GM18507 (cell line): ENCODE measurements at places on chromosomes 3 and 15.

DNA sequence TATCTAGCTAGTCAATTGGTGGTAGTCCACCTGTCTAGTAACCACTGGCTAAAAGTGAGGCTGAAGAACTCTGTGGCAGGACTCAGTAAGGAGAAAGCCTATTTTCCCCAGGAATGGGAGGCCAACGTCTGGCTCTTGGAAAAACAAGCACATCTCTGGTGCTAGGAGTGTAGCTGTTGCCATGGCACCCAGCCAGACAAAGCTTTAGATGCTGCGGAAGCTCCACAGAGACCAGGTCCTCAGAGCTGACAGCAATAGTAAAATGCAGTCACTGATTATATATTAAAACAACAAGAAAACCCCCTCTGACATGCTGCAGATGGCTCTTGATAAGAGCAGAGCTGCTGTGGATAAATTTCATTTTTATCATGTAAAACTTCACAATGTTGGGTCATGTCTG lies 124.9 kb upstream of the STRIT1 start:
- DNase-seq, result no peak

DNA sequence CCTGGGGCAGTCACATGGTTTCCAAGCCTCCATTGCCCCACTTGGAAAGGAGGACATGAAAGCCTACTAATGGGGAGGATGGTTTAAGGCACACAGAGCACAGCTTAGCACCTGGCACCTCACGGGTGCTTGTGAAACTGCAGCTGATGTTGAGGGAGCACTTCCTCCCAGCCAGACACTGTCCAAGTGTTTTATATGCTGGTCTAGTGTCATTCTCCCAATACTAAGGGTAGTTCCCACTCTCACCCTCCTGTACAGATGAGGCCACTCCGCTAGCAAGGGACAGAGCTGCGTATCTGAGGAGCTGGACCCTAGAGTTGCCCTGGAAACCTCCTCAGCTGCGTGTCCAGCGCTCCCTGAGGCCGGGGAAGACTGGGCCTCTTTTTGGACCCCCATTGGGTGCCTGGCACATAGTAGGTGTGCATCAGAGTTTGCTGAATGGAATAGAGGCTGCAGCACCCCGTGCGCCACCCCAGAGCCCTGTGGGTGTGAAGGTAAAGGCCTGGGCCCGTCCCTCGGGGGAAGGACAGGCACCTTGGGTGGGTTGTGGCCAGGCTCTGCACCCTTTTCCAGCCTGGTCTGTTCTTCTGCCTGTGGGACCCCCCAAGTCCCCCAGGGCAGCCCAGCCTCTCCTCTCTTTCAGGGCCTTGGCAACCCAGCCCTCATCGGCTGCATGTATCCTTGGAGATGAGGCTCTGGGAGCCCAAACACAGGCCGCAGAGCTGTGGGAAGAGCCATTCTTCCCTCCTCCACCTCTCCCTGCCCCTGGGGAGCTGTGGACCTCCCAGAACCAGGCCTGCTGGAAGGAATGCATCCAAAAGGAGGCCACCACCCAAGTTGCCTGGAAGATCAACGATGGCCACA lies 31.3 kb downstream of the DNASE1L3 start:
- no peak for DNase-seq

DNA sequence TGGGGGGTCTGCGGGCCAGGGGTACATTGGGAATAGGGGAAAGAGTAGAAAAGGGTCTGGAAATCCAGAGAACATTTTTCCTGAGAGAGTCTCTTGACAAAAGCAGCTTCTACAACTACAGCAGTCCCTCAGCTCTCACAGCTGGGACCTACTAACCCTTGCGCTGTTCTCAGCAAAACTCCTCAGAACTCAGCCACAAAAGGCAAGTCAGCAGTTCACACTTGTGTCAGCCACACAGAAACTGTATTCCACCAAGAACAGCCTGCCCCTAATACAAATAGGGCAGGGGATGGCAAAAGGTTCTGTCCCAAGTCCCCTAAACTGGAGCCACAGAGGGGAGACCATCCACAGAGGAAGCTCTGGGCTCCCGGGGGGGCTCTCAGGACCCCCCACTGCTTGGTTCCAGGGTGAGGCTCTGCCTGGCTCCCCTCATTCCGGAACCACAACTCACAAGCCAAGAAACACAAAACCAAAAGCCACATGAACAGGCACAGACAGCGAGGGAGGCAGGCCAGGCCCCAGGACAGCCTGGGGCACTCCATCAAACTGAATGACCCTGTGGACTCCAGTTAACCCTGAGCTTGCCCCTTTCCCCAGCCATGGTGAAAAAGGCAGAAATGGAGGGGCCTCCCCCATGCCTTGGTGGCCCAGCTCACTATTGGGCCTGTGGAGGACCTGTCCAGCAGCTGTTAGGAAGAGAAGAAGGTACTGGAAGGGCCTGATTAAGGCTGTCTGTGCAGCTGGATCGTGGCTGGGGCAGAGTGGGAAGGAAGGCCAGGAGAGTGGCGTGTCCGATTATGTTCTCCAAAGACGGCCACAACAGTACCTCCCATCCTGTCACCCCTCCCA lies 162.0 kb downstream of the CHSY1 start:
- DNase-seq, result no peak

DNA sequence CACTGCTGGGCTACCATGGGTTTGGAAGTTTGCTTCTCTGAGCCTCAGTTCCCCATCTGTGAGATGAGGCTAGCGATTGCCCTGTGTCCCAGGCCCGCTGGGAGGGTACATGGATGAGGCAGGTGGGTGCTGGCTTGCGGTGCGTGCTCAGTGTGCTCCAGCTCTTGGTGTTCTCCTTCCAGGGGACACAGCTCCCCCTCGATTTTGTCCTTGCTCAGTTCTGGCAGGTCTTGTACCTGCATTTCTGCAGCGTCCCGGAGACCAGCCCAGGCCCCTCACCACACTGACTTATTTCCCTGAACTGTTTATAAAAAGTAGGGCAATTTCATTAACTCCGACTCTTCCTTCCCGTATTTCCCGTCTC lies 95.4 kb downstream of the TBC1D2B start:
- DNase-seq, result no peak

DNA sequence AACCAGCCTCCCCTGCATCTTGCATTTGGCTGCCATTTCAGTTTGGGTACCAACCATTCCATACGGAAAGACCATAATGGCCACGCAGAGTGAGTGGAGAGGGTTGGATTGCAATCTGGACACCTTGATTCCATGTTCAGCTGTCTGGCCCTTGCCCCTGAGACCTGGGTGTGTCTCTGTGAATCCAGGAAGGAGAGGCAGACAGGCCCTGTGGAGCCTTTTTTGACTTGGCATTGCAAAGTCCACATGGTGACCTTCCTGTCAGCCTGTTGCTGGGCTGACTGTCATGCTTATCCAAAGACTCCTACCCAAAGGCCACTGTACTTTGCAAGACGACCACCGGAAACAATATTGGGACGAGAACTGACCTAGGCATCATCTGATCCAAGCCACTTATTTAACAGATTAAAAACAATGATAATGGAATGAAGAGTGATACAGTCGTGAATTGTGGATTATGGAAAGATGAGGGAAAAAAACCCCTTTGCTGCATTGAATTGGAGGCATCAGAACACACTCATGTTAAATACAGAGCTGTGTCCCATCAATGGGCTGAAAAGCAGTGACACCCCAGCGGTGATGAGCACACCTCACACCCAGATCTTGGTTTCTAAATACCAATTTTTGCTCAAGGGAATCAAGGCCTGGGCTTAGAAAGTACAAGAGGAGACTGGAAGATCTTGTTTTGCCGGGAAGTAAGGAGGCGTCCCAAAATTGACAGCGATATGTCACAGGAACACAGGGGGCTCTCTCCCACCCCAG lies 86.0 kb downstream of the LRRK1 start:
- DNase-seq, result no peak

DNA sequence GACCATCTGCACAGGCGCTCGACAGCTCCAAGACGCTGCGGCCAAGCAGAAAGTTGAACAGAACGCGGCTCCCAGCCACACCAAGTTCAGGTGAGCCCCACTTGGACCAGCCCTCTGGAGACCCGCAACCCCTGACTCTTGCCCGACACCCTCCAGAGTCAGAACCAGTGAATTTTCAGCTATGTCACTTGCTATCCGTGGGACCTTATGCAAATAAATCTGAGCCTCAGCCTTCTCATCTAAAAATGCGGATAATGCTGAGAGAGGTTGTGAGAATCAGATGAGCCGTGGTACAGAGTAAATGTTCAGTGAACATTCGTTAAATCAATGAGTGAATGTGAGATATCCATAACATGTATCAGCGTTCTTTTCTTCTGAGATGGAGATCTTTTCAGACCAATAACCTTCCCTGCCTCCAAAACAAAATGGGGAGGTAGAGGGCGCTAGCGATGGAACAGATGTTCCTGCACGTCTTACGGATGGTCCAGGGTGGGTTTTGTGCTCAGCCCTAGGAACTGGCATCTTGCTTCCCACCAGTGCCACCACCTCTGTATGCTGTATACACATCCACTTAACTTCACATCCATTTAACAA lies 524 bp downstream of the MRPS11 start:
- DNase-seq, result no peak

DNA sequence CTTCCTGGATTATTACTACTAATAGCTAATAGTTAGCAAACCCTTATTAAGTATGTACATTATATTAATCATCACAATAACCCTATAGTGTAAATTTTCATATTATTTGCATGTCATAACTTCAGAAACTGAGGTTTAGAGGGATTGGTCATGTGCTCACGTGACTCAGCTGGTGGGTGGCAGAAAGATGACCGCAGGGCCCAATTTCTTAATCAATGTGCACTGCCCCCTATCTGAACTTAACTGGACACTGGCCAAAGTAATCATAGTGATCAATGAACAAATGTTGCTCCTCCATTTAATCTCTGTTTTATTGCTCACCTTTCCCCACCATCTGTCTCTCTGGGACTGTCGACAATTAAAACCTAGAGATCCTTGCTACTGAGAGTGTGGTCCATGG lies 52.2 kb downstream of the PLD1 start:
- no peak for DNase-seq

- no peak for DNase-seq
Observed at GRCh38 chr15:41060505-41060904, 55.6 kb downstream of the INO80 start.

DNA sequence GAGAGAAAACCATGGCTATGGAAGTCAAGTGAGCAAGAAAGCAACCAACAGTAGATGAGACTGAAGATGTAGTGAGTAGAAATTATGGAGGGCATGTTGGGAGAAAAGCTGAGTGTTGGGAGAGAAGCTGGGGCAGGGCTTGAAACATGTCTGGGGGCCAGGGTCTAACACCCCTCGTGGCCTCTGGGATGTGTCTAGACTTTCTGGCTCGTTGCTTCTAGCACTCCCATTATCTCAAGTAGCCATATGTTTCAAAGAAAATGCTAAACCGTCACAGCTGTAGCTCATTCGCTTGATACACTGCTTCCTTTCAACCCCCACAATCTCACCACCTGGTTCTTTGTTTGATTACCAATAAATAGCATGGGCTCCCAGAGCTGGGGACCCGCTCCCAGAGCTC lies 83.8 kb upstream of the BCHE start:
- DNase-seq, result no peak

- DNase-seq, result no peak
Observed at GRCh38 chr3:87410110-87410509, 133.7 kb upstream of the POU1F1 start.

DNA sequence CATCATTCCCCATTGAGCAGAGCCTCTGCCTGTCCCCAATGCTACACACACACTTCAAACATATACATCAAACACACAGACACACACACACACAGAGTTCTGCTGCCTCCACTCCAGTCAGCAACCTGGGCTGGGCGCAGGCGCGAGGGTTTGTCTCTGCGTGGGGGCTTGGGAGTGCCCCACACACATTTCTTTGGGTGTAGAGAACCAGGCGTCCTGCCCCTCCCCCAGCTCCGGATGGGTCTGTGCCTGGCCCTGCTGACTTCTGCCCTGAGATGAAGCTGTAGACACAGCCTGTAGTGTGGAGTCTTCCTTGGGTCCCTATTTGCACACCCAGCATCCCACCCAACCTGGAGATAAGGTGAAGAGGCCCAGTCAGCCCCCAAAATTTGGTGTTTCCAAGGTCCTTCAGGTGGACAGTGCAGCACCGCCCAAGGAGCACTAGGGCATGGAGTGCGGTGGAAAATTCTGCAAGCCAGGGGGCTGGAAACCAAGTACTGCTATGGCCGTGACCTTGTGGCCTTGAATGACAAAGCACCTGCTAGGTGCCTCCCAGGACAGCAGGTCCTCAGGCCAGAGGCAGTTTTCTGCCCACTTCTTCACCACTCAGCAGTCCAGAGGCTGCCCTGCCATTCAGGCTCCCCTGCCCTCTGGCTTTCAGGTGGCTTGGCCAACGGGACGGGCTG lies 26.8 kb downstream of the FBXW12 start:
- no peak for DNase-seq

GRCh38 chr3:164897342-164897741 lies 181.0 kb downstream of the SI start:
- no peak for DNase-seq

- DNase-seq, result no peak
Observed at GRCh38 chr3:114645392-114645791, 351.6 kb downstream of the TIGIT start.

DNA sequence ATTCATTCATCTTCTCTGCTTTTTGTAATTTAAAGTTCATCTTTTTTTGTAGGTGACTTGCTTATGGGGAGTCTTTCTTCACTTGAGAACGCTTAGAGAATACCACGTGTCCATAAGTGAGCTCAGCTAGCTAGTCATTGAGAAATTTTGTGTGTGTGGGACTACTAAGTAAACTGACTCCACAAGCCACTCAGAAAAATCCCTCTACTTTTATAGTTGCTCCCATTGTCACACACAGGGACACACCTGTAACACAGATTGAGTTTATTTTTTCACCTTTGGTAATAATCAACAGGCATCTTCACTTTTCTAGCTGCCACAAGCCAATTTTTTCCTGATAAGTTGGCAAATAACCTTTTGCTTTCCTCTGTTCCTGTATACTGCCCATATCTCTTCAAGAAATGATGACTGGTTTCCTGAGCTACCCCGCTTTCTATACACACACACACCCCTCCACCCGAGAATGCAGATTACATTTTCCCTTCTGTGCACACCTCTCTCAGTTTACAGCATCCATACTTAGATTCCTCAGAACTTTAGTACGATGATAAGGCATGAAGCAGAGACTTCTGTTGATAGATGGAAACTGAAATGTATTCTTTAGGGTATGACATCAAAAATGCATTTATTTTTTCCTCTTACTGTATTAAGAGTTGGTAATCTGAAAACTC lies 4.6 kb downstream of the TSC22D2 start:
- no peak for DNase-seq

DNA sequence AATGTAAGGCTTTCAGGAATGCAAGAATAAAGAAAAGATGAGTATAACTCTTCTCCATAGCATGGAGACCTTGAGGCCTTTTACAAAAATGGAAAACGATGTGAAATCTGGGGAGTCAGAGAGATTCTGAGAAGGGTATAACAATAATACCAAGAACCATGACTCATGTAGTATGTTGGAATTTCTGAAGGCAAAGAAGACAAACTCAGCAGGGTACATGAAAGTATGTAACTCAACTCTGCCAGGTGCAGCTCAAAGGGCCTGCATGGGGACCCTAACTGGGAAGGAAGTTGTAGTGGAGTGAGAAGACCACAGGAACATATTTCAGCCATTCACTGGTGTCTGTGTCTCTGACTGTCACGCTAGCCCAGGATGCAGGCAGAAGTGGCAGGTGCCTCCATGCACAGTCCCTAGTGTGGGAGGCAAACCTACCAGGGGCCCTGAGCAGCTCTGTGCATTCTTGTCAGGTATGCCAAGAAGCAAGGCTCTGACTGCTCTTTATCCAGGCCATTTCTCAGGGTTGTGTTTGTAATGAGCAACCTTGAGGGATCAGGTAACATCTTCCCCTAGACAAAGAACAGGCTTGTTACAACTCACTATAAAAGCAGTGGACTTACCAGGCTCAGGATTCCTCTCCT lies 57.2 kb downstream of the GPR156 start:
- DNase-seq, result no peak
